ENCODE measurements at places on chromosomes 16 and 17. TPM values are rescaled to one million over a fixed set of nuclear protein-coding genes. Genes with fewer than 3 reads are reported as not detected.

The SCNN1B gene
- 4.4 TPM for total RNA-seq

The WFIKKN2 gene
- total RNA-seq, result 0.16 TPM

GRCh38 chr17:68578236-68578635, 22.9 kb downstream of the FAM20A start:
- DNase-seq, result no peak

DNA sequence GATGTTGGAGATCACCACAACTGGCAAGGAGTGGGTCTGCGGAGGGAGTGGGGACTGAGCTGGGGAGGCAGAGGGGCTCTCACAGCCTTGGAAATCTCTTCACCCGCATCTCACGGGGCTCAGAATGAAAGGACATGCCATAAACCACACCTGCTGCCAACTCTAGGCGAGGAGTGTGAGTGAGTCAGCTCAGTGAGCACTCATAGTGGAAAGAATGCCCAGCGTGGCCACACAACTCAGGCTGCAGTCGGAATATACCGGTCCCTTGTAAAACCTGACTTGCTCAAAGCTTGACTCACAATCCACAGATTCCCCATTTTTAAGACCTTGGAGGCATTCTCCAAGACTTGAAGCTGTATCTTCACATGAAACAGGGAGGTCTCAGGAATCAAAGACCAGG, 36.7 kb downstream of the STAT5A start:
- DNase-seq, result no peak

DNA sequence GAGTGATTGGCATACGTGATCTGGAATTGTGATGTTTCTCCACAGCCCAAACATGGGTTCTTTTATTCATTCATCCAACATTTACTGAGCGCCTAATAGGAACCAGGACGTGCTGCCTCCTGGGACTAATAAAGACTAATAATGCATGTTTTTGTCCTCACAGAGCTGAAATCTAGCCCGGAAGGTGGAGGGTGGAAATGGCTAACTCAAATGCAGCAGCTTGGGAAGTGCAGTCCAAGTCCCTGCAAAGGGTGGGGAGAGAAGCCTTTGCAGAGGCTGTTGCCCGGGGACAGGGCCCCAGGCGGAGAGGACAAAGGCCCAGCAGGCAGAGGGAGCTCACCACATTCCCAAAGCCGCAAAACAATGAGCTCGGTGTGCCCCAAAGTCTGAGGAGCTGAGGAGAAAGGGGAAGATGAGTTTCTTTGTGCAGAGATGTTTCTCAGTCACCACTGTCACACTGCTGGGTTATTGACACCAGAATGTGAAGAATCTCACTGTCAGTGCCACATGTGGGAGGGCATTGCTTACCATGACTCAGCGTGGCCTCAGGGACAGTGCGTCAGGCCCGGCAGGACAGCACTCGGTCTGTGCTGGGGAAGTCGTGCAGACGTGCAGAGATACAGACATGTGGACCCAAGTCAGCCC, 118.2 kb upstream of the CHMP6 start:
- peak; percentile 77 for DNase-seq

DNA sequence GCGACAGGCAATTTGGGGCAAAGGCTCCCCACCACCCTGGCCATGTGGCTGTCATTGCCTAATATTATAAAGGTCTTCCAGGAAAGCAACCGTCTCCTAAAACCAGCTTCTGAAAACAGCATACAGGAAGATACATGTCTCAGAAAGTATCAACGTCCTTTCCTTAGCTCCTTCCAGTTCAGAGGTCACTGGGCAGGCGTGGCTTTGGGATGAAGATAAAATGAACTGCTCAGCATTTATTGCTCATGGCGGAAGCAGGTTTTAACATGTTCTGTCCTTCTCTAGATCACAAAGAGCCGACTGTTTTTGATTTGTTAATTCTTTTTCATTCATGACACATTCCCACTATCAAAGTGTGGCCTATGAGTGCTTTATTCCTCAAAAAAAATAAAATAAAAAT, 8.0 kb downstream of the CFAP20 start:
- DNase-seq, result peak; percentile 22

The FGF11 gene
- 2.4 TPM for total RNA-seq

DNA sequence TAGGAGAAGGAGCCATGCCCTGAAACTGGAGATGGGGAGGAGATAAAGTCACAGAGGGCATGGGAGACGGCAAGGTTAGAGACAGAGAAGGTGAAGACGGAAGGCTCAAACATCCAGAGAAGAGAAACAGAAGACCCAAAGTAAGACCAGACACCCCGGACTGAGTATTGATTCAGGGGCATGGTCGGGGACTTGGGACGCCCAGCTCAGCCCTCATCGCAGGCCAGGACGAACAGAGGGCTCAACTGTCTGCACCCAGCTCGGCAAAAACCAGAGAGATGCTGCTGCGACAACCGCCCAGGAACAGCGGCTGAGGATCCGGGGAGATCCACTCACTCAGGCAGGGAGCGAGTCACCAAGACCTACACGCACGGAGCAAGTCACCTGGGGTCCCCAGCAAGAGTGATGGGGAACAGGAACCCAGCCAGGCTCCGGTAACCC, 999 bp downstream of the XYLT1 start:
- no peak for DNase-seq

The TBC1D3B gene
- 3.3 TPM for total RNA-seq

- no peak for DNase-seq
Observed at GRCh38 chr16:57537194-57537505, 779 bp upstream of the CCDC102A start.

- DNase-seq, result no peak
Observed at GRCh38 chr16:86502856-86503748, 7.2 kb upstream of the FOXF1 start.

DNA sequence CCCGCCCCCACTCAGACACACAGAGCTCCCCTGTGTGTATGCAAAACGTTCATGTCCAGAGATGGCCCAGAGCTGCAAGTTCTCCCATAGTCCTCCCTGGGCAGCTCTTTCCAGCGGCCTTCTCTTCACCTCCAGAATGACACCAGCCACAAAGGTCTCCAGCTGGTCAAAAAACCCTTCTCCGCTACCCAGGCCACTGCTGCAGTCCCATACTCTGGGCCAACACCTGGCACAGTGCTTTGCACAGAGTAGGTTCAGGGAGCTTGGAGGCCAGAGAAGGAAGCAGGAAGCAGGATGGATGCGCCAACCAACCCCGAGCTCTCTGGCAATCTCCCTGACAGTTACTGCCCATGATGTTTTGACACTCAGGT, 1.1 kb upstream of the STAT5B start:
- DNase-seq, result no peak

The SUMO2 gene
- total RNA-seq, result 265 TPM

The IRX5 gene
- total RNA-seq, result not detected

GRCh38 chr16:14286368-14287230, 215.5 kb downstream of the MRTFB start:
- DNase-seq, result no peak

DNA sequence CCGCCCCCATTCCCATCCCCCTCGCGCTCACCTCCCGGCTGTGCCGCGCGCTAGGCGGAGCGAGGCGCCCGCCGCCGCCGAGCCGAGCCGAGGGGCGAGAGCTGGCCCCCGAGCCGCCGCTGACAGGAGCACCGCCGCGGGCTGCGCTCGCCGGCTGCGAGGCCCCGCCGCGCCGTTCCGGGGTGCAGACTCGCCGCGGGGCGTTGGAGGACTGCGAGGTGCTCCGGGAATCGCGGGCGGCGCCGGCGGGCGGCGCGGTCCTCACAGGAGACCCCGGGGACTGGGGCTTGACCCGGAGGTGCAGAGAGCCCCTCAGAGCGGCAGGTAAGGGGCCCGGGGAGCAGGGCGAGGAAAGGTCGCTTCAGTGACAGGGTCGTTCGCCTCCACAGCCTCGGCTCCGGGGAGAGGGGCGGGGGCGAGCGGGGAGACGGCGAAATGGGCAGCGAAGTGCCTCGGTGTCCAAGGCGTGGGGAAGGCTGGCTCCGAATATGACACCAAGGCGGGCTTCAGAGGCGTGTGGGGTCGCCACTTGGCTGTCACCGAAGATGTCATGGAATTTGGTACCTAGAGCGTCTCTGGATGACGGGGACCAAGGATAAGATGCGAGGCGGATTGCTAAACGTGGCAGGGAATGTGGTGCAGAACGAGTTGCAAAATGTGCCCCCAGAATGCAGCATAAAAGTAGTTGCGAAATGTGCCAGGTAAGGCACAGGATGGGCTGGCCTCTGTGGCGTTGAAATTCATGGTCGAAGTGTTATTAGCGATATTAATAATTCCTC, 580 bp downstream of the TANC2 start:
- no peak for DNase-seq

The TMEM235 gene
- not detected for total RNA-seq

The VPS25 gene
- total RNA-seq, result 41.1 TPM

GRCh38 chr16:73226675-73227074, 178.7 kb upstream of the ZFHX3 start:
- no peak for DNase-seq

- DNase-seq, result no peak
Observed at GRCh38 chr17:28421787-28422305, 15.8 kb upstream of the SLC46A1 start.

GRCh38 chr16:29644338-29644857, 18.6 kb upstream of the SPN start:
- no peak for DNase-seq

DNA sequence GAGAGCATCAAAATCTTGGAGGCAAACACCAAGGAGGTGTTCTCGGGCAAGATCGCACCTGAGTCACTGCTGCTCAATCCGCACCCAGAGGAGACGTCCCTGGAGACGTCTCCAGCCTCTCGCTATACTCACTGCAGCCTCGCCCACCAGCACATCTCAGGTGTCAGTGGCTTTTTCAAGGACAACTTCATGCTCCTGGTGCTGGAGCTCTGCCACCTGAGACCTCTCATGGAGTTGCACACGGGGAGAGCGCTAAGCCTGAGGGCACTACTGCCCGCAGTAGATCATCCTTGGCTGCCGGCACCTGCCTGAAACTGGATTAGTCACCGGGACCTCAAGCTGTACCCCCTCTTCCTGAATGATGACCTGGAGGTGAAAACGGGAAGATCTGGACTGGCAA, 2.6 kb upstream of the MBTPS1 start:
- DNase-seq, result no peak

The CHRNE gene
- total RNA-seq, result 1.6 TPM

The HSPB9 gene
- total RNA-seq, result not detected

DNA sequence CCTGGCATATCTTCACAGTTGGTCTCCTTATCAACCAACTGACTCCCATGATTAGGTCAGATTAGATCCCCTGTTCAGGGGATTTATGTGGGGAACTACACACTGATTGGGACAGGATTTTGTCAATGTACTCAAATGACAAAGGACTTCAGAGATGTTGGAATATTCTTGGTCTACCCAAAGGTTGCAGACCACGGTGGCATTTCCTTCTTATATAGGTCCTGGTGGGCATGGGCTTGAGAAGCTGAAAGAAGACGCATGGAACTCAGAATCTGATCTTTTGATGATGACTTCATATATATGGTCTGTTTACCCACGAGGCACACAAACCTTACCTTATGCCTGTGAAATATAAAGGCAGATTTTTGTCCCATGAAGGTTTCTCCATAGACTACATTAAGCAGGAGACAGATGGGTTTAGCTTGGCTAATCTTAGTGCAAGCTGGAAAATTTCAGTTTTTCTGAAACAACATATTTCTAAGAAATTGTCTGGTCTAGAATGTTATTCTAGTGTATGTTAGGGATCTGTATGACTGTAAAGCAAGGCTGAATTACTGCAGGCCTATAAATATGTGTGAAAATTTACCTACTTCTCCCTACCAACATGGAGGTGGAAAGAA, 33.5 kb downstream of the HLF start:
- no peak for DNase-seq

DNA sequence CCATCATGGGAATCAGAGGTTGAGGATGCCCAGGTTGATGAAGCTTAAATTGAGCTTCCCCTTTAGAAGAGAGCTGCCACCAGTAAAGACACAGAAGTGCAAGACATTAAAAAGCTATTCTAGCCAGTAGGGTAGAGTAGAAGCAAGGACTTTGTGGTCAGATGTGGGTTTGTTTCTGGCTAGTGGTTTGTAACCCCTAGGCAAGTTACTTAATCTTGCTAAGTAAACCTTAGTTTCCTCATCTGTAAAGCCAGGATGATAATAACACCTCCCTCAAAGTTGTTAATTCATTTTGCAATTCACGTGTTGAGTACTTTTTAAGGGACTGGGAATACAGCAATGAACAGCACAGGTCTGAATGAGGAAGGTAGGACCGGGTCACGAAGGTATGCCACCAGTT, 3.6 kb downstream of the SNTB2 start:
- no peak for DNase-seq

The PLEKHH3 gene
- total RNA-seq, result 16.8 TPM

DNA sequence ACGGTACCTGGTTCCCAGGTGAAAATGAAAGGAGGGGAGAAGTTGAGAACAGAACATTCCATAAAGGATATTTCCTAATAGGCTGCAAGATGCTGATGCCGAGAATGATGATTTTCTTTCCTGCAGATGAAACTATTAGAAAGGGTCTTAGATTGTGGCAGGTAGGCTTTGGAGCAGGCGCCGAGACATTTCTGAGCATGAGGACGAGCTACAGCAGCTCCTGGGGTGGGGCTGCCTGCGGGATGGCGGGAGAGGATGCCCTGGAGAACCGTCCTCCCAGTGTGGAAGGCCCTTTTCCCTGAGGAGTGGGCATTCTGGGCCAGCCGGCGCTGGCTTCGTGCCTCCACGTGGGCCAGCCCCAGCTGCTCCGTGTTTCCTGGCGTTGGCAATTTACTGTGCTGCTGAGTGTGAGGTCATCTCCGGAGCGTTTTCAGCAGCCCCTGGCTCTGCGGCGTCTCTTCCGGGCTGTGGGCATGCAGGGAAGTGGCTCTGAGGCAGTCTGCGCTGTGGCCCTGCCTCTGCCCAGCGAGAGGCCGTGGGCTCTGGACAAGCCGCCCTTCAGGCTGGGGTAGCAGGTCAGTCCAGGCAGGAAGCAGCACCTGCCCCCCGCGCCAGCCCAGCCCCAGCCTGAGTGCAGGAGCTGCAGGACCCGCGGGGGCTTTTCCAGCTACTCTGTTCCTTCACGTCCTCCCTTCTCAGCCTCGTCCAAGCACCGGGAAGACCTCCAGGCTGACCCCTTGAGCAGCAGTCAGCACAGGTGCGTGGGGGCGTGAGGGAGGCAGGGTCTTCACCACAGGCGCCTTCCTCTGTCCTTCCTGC, 12.2 kb downstream of the ENGASE start:
- DNase-seq, result no peak

DNA sequence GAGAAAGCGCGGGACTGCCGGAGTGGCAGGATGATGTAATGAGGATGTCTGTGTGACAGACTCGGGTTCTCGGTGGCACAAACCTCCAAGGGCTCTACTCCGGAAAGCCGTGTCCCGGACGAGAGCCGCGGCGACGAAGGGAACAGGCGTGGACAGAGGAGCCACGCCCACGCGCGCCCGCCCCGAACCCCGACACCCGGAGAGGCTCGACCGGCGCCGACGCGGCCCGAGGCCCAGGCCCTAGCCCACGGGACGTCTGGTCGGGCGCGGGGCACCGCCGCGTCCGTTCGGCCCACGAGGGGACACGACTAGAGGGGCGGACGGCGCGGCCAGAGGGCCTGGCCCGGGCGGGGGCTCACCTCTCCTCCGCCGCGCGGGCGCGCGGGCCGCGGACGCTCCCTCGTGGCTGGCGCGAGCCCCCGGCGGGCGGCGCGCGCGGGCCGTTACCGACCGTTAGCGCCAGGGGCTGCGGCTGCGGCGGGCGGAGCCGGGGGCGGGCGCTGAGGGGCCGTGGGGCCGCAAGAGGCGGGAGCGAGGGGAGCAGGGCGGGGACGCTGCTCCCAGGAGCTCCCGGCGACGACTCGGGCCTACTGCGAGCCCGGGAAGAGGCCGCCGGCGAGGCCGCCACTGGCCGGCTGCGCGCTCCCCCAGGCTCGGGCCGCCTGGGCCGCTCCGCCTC, 2.1 kb upstream of the IRX5 start:
- no peak for DNase-seq

GRCh38 chr16:47392081-47392480, 68.8 kb downstream of the ITFG1 start:
- DNase-seq, result no peak

GRCh38 chr17:74340470-74341023, 14.5 kb downstream of the KIF19 start:
- DNase-seq, result no peak
